ENCODE measurements at places on chromosomes 6 and 20.

DNA sequence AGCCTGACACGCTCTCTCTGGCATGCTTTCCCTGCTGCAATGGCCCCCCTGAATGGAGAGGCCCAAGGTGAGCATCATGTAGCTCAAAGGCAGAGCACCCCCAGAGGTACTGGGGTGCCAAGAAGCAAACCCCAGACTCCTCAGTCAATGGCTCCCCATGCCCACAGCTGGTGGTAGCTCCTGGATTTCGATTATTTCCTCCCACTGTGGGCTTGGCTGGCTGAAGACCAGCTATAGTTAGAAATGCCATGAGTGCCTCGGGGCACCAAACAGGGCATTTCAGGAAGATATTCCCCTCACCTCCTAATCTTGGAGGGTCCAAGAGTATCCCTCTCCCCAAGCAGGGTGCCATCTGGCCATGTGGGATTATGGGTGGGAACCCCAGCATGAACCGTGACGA lies 16.8 kb downstream of the MAP1LC3A start:
- DNase-seq, result no peak

DNA sequence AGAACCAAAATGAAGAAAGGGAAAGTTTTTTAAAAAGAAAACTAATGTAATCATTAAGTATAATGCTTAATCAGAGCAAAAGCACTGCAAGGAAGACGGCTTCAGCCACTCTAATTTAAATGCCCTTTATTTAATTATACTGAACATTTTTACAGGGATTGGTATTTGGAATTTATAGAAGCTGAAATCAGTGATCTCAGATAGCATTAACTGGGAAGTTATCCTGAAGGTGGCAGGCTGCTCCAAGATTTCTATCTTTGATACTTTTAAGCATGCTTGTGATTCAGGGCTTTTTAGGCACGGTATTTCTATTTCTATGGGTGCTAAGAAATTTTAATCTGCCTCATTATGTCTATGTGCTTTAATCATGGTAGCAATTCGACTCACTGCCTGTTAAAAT lies 1.3 kb upstream of the NDUFAF4 start:
- peak; percentile 64 for DNase-seq

DNA sequence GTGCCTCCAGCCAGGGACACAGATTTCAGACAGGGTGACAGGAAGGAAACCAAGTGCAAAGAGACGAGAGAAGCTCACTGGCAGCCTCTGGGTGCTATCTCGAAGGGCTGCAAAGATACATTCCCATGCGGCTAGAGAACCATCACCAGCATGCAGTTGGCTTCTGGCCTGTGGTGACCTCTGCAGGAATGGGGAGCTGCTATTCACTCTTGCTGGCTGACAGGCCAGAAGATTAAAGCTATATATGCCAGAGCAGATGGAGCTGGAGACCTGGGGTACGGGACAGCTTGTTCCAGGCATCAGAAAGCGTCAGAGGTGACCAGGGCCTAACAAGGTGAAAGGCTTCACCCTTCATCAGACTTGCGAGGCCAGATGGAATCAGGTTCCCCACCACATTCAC lies 20.0 kb downstream of the MAP1LC3A start:
- no peak for DNase-seq

DNA sequence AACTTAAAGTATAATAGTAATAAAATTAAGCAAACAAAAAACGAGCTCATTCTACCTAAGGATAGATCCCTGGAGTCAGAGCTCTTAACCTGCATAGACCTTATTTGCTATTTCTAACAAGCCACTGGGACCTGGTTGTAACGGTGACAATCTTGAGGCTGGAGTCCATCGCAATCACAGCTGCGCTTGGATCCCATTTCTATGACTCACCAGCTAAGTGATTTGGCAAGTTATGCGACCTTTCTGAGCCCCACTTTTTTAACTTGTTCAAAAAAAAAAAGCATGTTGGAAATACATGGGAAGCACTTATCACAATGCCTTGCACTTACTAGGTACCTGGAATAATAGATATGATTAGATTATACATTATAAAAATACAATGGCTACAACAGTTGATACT lies 389.5 kb upstream of the CDH4 start:
- DNase-seq, result no peak

GRCh38 chr6:135461208-135461607 lies 36.3 kb downstream of the AHI1 start:
- DNase-seq, result peak; percentile 5

GRCh38 chr6:112296122-112296521 lies 41.8 kb upstream of the LAMA4 start:
- peak; percentile 49 for DNase-seq

DNA sequence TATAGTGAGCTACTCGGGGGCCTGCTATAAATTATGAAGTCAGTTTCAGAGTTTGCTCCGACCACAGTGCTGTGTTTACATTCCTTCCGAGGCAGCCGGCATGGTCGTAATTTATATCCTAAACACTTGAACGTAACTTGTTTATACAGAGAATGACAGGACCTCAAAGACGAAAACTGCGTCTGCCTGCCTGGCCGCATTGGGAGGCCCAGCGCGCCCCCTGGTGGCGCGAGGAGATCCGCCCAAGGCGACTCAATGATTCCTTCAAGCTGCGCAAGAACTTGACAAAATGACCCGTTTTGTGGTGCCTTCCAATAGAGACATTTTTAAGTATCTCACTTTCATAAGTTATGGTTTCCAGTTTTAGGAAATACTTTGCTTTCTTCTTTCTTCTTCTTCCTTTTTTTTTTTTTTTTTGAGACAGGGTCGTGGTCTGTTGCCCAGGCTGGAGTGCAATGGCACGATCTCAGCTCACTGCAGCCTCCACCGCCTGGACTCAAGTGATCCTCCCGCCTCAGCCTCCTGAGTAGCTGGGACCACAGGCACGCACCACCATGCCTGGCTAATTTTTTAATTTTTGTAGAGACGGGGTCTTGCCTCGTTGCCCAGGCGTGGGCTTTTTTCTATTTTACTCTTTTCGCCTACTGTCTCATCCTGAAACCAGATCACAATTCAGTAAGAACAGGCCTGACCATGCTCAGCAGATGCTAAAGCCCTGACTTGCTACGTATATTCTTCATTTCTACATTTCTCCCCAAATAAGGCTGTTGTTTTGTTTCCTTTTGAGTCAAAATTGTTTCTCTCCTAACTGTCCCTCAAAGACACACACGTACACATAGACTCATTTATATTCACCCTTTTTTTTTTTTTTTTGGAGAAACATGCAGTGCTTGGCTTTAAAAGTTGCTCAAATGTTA lies 7.8 kb downstream of the FOXF2 start:
- DNase-seq, result peak; percentile 47

GRCh38 chr6:14425805-14426204 lies 308.2 kb downstream of the CD83 start:
- no peak for DNase-seq

Measured in bronchial epithelial cell (primary cell).